Amniotic stem cell (primary cell): ENCODE measurements at places on chromosomes 11 and 22.
A peak's percentile ranks its signal among the peaks of the same experiment; 100 is the strongest.

GRCh38 chr11:5298451-5298850 is 3.3 kb downstream of the OR51B4 start:
- DNase-seq, result no peak

GRCh38 chr22:40654522-40655167 is 18.1 kb upstream of the MRTFA start:
- DNase-seq, result no peak

- DNase-seq, result no peak
These were observed 77.5 kb upstream of the PHOX2A start for GRCh38 chr11:72321381-72321996.

DNA sequence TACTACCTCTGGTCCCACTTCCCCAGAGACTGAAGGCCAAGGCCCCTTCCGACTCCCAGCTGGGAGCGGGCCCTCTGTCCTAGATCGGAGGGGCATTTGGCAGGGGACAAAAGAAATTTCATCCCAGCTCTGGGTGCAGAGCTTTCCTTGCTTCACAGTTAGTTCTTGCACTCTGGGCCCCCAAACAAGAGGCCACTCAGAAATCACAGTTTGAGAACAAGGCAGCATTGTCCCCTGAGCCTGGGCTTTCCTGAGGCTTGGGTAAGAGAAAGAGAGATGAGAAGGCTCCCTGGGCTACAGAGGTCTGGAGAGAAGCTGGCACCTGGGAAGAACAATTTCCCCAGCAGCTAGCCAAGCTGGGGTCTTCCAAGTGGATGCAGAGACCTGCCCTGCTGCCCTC is 71.8 kb upstream of the NCAM1 start:
- no peak for DNase-seq

- DNase-seq, result no peak
These were observed 68.3 kb downstream of the CCDC83 start for GRCh38 chr11:85923455-85923854.

DNA sequence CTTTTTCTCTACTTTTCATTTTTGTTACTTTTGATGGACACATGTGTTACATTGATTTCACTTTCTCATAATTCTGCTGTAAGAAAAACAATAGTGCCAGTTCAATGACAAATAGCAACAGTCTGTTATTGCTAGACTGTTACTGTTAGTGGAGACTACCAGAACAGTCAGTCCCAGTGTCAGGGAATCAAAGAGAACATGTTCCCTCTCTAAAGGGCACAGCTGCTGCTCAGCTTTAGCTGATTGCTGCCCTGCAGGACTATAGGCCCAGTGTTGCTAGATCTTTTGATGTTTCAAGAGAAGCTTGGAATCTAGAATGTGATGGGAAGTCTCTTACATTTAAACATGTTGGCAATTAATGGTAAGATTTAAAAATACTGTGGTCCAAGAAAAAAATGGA is 3.4 kb downstream of the BIRC3 start:
- no peak for DNase-seq

DNA sequence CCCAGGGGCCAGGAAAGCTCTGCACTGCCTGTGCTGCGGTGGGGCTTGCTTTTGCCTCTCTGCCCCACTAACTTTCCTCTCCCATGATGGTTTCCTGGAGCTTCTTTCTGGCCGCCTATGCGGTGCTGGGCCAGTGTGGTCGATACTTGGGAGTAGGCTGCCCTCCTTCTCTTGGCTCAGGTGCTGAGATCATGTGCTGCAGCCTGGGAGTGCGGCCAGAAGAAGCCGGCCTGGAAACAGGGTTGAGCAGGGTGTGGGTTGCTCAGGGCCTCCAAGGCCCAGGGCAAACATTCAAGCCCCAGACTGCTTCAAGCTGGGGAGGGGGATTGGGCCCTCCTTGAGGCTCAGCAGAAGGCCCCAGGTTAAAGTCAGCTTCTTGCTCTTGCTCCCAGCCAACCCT is 125.0 kb downstream of the NTM start:
- no peak for DNase-seq

GRCh38 chr11:8234425-8234821 is 29.3 kb downstream of the LMO1 start:
- no peak for DNase-seq

GRCh38 chr11:58562375-58562800 is 13.3 kb downstream of the LPXN start:
- DNase-seq, result no peak

DNA sequence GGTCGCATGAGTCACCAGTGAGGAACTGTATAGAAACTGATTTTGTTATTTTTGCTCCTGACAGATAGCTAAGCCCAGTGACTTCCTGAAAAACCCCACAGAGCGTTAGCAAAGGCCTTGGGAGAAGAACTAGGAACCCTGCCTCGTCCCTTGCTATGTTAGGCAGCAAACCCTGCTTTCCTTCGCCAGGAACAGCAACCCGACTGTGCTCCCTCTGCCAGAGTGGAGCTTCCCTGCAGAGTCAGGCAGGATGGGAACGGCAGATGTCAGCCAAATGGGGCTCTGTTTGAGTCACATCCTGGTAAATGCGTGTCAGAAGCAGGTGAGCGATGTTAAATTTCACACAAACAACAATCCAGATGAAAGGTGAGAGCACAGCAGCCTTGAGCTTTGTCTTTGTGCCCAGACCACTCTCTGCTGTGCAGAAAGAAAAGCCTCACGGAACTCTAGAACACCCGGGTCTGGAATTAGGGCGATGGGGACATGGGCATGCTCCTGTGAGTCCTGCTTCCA is 186.6 kb downstream of the ADAMTS15 start:
- no peak for DNase-seq

- DNase-seq, result no peak
These were observed 157.9 kb upstream of the C11orf87 start for GRCh38 chr11:109264128-109264527.

DNA sequence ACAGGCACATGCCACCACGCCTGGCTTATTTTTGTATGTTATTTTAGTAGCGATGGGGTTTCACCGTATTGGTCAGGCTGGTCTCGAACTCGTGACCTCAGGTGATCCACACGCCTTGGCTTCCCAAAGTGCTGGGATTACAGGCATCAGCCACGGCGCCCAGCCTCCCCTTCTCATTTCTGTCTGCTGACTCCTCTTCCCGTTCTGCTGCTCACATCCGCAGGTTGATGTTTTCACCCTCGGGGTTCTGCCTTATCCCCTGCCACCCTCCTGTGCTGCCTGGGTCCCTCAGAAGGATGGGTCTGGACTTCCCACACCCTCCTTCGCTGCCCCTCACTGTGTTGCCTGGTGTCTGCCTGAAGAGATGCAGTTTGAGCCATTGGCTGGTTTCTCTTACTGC is 19.2 kb upstream of the VSIG10L2 start:
- no peak for DNase-seq

- no peak for DNase-seq
These were observed 537.3 kb downstream of the OPCML start for GRCh38 chr11:132994966-132995365.

DNA sequence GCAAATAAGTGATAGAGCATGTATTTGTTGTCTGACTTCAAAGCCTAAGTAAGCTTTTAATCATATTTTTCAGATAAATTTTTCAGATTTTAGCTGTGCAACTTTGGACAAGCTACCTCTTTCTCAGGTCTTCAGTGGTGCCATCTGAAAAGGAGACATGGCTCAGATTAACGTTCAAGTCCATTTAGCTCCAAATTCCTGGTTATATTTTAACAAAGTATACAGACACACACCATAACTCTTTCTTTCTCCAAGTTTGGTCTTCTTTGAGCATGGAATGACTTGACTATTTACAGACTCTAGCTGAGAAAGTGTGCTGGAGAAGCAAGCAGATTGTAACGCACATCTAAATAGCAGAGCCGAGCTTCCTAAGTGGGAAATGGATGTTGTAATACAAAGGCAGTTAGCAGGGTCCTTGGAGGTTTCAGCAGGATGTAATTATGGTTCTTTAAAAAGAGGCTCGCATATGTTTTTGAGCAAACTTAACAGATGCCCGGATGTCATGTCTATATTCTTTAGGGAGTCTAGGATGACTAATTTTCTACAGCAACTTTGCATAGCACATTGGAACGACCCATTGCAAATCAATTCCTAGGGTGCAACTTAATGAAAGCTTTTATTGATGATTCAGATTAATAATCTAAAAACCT is 128.1 kb upstream of the E2F8 start:
- no peak for DNase-seq

DNA sequence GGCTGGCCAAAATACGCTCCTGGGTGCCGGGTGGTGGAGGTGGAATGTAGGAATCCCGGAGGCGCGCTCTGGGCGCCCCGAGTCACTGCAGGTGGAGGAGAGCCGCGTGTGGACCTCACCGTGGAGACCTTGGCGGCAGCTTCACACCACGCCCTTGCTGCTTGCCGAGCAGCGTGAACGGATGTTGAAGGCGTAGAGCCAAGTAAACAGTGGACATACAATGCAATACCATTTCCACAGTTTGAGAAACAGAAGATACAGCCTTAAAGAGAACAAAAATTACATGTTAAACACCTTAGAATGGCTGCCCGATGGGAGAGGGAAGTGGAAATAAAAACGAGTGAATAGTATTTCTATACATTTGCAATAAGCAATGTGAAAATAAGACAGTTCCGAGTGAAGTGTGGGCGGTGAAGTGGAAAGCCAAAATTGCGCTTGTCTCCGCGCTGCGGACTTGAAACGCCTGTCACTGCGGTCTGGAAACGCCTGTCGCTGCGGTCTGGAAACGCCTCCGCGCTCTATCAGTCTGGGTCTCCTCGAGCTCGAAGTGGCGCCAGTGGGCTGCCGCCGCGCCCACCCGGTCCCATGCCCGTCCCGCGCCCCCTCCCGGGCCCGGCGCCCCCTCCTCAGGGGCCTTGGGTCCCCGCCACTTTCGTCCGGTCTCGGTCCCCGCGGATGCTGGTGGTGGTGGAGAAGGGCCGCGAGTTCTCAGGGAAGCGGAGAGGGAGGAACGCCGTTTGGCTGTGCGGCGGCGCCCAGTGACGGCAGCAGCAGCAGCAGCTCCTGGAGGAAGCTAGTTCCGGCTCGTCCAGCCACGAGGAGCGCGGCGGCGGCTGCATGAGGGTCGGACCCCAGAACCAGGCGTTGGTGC is 1.6 kb downstream of the NCR3LG1 start:
- DNase-seq, result peak; percentile 57

DNA sequence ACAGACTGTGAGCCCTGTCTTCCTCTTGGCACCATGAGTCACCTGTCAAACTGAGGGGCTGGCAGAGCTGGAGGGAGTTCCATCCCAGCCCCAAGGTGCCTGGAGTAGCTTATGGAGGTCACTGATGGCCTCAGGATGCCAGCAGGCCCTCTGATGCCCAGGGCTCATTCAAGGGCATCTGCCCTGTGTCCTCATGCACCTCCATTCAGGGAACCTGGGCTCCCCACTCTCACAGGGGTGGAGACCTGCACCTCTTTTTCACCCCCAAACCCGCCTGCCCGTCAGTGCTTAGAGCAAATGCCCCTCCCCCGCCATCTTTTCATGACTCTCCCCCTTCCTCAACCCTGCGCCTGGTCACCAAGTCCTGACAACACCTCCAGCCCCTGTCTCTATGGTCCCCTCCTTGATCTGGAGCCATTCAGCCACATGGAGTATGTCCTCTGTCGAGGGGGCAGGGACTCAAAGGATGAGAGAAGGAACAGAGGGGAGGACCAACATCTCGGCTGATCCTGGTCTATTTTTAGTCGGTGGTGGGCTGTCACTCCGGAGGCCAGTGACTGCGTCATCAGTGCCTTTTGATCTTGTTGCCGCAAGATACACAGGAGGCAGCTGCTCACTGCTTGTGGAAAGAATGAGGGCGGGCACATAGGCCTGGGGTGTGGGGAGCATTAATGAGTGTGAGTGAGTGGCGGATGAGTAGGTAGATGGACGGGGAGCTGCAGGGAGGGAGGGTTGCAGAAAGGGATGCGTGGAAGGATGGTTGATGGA is 72.2 kb downstream of the CDKN1C start:
- DNase-seq, result no peak

- no peak for DNase-seq
These were observed 4.6 kb upstream of the SMCO4 start for GRCh38 chr11:93547773-93548172.

GRCh38 chr11:1428762-1429316 is 39.1 kb downstream of the BRSK2 start:
- no peak for DNase-seq

DNA sequence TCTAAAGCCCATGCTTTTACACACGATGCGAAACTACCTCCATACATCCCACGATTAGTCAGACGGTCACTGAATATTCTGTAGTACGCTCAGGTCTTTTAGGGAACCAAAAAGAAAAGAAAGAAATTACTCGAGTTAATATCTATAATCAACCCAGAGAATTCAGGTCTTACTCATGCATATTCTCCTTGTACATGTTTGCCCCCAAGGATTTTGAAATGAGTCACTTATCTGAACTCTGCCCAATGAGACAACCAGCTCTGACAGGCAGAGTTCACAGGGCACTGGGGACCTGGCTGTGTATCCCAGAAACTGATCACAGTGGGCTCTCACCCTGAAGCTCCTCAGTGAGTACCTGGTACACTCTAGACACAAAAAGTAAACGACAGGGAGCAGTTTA is 29.2 kb downstream of the RASSF10 start:
- DNase-seq, result no peak

- no peak for DNase-seq
These were observed 9.0 kb upstream of the CCT8L2 start for GRCh38 chr22:16601437-16602223.

- DNase-seq, result no peak
These were observed 10.1 kb downstream of the TMEM258 start for GRCh38 chr11:61782299-61782698.

DNA sequence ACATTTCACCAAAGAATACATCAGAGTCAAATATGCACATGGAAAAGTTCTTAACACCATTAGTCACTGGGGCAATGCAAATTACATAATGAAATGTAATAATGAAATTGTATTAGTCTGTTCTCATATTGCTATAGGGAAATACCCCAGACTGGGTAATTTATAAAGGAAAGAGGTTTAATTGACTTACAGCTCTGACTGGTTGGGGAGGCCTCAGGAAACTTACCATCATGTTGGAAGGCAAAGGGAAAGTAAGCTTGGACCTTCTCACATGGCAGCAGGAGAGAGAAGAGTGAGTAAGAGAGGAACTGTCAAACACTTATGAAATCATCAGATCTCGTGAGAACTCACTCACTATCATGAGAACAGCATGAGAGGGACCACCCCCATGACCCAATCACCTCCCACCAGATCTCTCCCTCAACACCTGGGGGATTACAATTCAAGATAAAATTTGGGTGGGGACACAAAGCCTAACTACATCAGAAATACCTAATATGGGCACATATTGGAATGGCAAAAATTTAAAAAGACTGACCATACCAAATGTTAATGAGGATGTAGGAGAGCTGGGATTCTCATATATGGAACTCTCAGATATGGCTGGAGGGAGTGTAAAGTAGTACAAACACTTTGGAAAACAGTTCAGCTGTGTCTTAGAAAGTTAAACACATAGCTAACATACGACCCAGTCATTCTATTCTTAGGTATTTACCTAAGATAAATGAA is 65.1 kb upstream of the CD44 start:
- DNase-seq, result no peak

GRCh38 chr11:13091804-13092203 is 82.7 kb downstream of the RASSF10 start:
- no peak for DNase-seq
